Cardiac septum (tissue), 1 donor: ENCODE measurements at places on chromosomes 6 and 20. TPM values are rescaled to one million over a fixed set of nuclear protein-coding genes. Genes with fewer than 3 reads are reported as not detected.

ATRN gene
- 36.9 TPM for total RNA-seq

POU5F1 gene
- total RNA-seq, result 1.0 TPM

- DNase-seq, result peak; percentile 44
Observed at GRCh38 chr6:160129881-160130615, 8.4 kb downstream of the SLC22A1 start.

PPIL6 gene
- 1.2 TPM for total RNA-seq

KCNQ2 gene
- 0.86 TPM for total RNA-seq

GRCh38 chr6:33589731-33590530 lies 9.9 kb upstream of the BAK1 start:
- no peak for DNase-seq

DNA sequence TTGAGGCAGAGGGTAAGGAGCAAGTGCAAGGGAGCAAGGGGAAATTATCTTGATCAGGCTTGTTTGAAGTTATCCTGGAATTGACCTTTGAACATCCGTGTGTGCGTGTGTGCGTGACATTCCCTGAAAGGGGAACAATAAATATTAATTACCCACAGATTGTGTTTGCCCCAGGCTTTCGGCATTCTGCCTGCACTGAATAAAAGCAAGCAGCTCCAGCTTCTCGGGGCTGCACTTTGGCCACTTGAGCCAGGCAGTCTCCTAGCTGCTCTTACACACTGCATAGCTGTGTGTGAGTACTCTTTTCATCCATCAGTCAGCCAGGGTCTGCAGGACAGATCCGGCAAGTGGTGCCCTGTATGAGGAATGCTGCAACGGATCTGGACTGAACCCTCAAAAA lies 107.7 kb upstream of the BTN3A2 start:
- no peak for DNase-seq

DNA sequence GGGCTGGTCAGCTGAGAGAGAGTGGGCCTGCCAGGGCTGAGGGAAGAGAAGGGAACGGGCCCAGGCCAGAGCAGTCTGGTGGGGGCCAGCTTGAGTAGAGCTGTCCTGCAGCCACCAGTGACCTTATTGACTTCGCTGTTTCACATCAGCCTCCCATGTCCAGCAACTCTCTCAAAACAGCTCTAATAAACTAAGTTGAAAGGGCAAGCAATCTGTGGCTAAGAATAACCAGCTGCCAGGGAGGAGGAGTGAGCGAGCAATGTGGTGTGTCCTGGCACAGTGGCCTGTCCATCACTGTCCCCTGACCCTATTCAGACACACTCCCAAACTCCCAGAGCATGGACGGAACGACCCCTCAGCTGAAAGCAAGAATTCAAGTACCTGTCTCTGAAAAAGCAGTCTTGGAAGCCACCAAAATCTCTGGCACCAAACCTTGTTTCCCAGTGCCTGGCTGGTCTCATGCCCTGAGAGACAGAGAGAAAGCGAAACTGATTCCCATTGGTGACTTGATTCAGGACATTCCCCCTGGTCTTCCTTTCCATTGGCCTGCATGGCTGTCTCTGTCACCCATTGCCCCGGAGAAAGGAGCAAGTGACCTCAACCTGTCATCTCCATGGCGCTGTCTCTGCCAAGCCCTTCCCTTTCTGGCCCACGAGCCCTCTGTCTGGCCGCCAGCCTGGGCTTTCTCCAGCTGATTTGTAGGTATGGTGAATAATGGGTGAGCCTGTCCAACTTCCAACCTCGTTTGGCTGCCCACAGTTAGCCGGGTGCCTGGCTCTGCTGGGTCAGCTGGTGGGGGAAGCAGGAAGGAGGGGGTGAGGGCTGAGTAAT lies at the start of gene DDO:
DDO (minus strand) TSS at position 490 of the 831 bp plus-strand sequence. CDS start 2,113 bp downstream, outside the sequence.
- DNase-seq, result peak; percentile 93
